ENCODE measurements at places on chromosomes 13 and 19. TPM values are rescaled to one million over a fixed set of nuclear protein-coding genes. Genes with fewer than 3 reads are reported as not detected.

DNA sequence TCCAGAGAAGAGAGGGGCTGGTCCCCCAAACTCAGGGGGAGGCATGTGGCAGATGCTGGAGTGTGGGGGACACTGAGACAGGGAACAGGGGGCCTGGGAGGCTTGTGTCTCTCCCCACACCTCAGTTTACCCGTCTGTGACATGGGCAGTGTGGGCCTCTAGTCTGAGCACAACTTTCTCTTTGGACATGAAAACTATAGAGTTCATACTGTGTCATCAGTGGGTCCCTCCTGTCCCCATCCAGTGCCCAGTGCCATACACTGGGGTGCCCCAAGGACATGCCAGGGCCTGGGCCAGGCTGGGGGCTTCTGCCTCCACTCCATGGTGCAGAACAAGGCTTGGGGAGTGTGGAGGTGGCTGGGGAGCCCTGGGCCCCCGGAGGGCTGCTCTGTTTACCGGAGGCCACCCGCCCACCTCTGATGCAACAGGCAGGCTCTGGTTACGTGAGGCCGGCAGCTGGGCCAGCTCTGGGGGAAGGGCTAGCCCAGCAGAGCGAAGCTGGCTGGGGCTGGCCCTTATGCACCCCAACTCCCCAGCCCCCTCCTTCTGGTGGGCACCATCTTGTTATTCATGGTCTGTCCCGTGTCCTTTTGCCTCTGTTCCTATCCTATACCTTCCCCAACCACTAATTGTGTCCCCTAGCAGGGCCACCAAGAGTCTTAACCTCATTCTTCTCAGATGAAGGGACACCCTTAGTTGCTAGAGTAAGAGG lies 1.9 kb upstream of the MEF2B start:
- DNase-seq: peak; percentile 67

Gene SDHAF1
- total RNA-seq: 48.0 TPM

Gene CEACAM5
- total RNA-seq: not detected

DNA sequence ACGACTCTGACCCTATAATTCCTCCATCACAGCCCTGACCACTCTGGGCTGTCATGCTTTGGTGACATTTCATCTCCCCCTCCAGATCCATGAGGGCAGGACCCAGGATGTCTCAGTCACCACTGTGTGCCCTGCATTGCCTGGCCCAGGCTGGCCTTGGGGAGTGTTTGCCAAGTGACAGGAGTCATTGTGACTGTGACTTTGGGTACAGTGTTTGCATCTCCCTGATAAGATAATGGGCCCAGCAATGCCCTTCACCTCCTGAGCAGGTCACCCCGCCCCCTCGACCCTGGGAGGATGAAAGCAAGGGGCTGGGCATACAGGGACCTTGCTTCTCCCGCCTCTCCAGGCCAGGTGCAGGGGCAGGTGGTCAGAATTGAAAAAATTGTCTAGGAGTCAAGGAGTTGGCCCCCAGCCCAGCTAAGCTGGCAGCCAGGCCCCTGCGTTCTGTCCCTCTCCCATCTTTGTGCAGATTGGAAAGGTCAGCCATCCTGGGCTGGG lies 5.9 kb upstream of the ATP4A start:
- no peak for DNase-seq

GRCh38 chr13:66855131-66855530 lies 375.0 kb downstream of the PCDH9 start:
- no peak for DNase-seq
